Vagina (tissue), 2 donors: ENCODE measurements at places on chromosomes 16 and 17. TPM values are rescaled to one million over a fixed set of nuclear protein-coding genes. Genes with fewer than 3 reads are reported as not detected.

- no peak for DNase-seq
Observed at GRCh38 chr17:2028737-2029136, 1.2 kb upstream of the DPH1 start.

GRCh38 chr17:61378658-61379456 is 20.8 kb upstream of the TBX2 start:
- no peak for DNase-seq

DNA sequence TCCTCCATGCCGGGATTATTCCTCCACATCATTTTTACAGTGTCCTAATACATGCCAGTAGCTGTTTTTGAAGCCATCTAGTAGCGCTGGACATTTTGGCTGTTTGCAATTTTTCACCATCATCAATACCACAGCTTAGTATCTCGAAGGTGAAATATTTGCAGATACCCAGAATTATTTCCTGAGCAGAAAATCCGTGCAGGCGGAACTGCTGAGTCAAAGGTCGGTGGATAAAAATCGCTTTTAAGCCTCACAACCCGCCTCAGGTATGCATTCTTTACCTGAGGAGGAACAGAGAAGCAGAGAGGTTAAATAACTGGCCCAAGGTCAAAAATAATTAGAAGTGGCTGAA is 584 bp upstream of the TNRC6A start:
- no peak for DNase-seq

DNA sequence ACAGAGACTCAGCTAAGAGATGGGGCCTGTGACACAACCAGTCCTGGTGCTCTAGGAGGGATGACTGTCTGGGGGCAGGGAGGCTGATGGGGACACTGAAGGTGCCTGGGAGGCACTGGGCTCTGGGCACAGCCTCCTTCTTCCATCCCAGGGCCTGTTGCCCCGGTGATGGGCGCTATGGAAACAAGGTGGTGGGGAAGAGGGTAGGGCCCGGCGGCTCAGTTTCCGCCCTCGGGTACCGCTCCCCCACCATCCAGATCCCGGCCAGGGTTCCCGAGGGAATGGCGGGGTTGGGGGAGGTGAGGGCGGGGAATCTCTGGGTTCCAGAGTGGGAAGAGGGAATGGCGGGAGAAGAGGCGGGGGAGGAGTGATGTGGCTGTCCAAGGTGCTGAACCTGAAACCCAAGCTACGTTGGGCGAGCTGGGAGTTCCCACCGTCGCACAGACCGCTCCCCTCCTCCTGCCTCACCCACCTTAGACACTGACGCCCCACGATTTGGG is 981 bp downstream of the KCNH4 start:
- DNase-seq: no peak

The ATP1B2 gene
- 2.7 TPM for total RNA-seq
